ENCODE measurements at places on chromosomes 3 and 15.
A peak's percentile ranks its signal among the peaks of the same experiment; 100 is the strongest.

GRCh38 chr15:72592097-72592496 lies 62.4 kb upstream of the GOLGA6B start:
- no peak for DNase-seq

GRCh38 chr3:42556089-42556632 lies 25.6 kb downstream of the SEC22C start:
- DNase-seq = no peak

- DNase-seq = no peak
Measured at GRCh38 chr3:3587647-3587972, 211.6 kb upstream of the LRRN1 start.

DNA sequence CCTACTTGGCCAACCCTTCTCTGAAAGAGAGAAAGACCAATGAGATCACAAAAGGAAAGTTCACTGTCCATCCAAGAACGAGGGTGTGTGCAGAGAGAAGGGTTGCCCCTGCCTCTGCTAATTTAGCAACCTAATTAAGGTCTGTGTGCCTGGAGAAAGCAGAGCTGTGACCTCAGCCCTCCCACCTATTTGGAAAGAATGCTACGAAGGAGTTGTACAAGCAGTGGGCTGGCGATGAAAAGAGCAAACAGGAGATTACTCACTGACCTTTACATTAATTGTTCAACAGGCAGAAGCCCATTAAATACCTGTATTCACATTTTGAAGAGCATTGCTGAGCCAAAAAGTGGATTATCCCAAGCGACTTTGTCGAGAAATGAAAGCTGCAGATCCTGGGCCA lies 314.9 kb downstream of the NTRK3 start:
- no peak for DNase-seq

GRCh38 chr3:17433876-17434275 lies 308.6 kb downstream of the TBC1D5 start:
- no peak for DNase-seq

DNA sequence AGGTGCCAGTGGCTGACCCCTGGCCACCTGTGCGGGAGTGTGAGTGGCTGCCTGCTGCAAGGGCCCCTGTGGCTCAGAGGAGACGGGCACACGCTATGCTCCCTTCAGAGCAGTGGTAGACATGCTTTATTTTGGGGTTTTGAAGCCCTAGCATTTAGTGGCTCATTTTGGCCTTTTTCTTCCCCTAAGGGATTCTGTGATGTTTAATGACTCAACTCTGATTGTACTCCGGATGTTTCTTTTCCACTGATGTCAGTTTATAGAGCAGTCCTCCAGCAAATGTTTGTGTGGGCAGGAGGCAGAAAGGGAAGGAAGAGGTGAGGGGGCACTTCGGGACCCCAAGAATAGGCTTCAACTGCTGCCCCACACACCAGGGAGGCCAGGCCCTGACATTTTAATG lies 288.9 kb upstream of the C2CD4B start:
- peak; percentile 50 for DNase-seq
